ENCODE measurements at places on chromosomes 2 and 18.

DNA sequence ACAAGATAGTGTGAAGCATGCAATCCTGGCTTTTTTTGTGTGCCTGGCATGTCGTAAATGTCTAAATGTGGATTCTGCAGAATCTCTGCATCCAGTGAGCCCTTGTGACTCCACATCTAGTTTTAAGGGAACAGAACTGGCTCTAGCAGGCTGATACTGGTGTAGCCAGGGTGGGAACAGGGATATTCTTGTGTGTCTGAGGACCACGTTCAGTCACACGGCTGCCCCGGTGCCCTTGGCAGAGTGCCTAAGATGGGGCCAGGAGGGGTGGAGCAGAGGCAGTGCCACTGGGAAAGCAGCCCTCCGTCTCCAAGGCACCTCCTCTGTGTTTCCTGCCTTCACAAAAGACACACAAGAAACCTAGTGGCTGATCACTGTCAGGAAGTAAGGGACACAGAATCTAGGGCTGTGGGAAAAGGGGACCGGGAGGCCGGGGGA, 91.5 kb upstream of the PARD3B start:
- peak; percentile 26 for DNase-seq

DNA sequence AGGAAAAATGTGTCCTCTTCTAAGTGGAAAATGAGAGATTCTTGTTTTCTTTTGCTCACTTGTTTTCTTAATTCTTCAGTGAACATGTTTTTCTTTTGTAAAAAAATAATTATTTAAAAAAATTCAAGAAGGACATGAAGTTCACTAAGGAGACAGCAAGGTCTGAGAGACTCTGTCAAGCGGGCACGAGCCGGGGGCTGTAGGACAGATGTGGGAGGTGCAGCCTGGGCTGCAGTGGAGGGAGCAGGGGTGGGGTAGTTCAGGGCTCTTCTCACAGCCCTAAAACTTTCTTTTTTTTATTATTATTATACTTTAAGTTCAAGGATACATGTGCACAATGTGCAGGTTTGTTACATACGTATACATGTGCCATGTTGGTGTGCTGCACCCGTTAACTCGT, 4.3 kb upstream of the HDAC4 start:
- no peak for DNase-seq

DNA sequence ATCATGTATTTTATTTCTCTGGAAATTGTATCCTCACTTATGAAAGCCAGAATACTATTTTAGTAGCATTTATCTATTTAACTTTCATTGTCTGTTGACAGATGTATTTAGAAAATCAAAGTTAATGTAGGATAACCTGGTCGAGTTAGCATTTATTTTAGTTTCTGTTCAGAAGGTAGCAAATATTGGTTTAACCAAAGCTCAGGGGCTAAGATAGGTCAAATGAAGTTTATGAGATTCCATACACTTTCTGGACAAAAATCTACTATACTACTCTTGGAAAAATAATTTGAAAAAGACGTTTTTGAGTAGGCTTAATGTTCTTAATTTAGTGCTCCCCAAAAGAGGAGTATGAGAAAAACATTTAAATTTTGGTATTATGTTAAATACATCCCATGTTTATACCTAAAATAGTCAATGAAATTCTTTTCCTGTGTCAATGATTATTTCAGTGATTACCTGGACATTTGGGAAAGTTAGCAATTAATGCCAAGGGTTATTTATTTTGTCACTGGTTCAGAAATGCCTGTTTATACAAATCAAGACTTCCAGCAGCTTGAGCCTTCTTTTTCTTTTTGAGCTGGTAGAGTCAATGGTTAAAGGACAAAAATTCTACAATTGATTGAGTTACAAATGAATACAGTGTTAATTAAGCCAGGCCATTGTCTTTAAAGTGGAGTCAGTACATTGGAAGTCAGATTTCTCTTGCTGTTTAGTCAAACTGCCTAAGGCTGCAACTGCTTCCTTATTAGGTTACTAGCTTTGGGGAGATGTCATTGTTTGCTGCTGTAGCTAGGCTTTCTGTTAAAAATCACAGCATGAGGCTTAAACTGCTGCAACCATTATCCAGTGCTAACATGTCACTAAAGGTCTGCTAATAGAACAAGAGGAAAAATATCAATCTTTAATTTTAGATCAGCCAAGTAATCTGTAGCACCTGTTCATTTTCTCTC, 182.3 kb downstream of the CAMKMT start:
- DNase-seq = no peak

GRCh38 chr18:25112821-25113434, 239.0 kb downstream of the ZNF521 start:
- no peak for DNase-seq

GRCh38 chr18:61889541-61889940, 3.3 kb downstream of the RNF152 start:
- no peak for DNase-seq

DNA sequence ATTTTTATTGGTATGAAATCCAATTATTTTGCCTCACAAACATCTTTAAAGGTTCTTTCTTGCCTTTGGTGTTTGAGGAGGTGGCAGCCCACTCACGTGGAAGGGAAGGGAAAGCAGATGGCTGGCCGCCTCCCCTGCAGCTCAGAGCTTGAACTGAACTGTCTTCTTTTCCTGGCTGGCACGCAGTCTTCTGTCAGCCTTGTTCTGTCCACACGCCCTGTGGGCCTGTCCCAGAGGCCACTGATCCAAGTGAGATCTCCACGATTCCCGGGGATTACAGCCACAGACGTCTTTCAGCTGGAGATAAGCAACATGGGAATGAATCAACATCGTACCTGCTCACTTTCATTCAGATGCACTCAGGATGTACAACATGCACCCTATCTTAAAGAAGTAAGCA, 73.3 kb downstream of the TMEM18 start:
- no peak for DNase-seq

DNA sequence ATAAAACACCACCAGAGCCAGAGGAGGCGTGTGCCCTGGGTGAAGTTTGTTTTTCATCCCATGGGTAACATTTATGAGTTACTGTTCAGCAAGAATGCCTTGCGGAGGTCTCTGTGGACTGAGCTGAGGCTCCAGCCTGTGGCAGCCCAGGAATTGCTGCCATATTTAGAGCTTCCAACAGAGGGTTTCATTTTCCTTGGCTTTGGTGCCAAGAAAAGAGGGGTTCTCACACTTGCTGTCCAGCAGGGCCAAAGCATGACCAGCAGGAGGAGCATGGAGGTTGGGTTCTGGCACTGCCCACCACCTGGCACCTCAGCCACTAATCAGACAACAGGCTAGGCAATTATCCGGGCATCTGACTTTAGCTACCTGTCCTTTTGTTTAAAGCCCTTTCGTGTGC, 36.7 kb downstream of the EPAS1 start:
- DNase-seq = peak; percentile 9

- no peak for DNase-seq
Observed at GRCh38 chr18:35283923-35284794, 5.9 kb downstream of the ZSCAN30 start.

DNA sequence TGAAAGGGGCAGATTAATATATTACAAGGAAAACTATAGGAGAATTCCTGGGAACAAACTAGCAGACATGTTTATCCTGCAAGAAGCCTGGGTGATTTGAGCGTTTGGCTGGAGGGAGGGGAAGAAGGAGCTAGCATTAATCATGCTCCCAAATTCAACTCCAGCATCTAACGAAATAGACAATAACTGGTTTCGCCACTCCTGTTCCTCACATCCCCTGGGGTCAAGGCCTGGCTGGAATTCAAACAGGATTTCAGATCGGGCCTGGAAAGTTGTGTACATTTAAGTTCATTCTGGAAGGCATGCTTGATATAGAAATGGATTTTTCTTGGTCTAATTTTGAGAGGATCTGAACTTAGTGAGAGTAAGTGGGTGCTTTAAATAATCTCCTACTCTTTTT, 126.1 kb upstream of the CTAGE1 start:
- DNase-seq = no peak

DNA sequence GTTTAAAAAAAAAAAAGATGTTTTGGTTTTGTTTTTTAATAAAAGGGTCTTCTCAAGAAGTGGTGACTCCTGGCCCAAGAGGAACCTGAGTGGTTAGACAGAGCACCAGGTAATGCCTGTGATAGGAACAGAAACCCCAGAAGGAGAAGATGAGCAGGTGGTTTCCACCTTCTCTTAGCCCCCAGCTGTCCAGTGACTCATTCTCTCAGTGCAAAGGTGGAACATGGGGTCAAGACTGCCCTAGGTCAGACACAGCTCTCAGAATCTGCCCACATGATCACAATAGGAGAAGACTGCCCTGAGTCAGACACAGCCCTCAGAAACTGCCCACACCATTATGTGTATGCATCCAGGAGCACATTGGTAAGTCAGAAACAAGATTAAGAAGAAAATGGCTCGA, 61.8 kb downstream of the TBC1D8 start:
- DNase-seq = no peak
